ENCODE measurements at places on chromosomes 1 and 21.

DNA sequence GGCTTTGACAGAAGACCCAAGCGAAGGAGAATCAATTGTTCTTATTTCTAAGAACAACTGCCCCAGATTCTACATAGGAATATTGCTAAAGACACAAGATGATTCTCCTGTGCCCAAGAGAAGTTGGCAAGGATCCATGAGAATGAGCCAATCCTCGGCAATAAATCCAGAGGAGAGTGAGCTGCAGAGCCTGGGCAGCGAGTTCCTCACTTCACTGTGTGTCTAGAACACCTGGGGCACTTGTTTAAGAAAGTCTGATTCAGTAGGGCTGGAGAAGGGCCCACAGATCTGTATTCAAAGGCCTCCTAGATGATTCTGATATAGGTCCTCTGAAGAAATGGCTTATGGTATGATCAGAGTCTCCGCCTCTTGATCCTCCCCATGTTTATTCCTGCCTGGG, 31.8 kb downstream of the GADD45A start:
- DNase-seq, result peak; percentile 51

DNA sequence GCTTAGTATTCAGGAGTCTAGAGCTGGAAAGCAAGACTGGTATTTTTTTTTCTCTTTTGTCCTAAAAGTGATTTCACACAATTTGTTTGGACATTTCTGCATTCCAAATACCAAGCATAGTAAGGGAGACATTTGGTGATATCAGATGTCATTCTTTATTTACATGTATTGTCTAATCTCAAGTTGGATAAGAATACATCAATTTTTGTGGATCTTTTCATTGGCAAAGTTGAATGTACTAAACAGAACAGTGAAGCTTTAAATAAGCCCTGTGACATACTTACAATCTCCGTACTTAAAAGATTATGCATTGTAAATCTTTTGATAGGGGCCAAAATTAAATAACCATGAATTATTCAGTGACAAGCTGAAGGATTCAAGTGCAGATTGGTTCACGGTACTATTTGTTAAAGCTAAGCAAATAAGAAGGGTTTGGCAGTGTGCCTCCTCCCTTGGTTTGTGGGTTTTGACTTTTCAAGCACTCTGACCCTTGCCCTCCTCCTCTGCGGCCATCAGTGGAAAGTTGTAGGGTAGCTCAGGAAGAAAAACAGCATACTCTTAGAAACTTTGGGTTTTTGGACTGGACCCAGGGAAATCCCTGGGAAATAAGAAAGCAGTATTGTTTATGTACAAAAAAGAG, 663.7 kb downstream of the ADGRL2 start:
- DNase-seq, result peak; percentile 82

DNA sequence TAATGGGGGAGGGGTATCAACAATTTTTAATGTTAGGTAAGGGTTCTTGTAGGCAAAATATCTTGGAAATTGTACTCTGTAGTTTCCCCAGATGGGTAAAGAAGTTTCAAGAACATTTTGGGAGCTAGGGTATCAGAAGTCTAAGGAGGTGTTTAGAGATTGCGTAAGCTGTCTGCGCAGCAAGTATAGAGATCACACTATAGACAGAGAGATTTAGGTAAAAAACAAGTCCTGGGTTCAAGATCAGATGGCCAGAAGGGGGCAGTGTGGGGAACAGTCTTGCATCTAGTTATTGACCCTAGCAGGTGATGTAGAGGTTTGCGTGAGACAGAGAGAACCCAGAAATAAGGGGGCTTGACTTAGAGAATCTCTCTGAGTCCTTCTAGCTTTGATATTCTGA, 80.8 kb downstream of the S1PR1 start:
- peak; percentile 40 for DNase-seq

GRCh38 chr1:226091461-226091860, 28.9 kb downstream of the H3-3A start:
- DNase-seq, result no peak

GRCh38 chr1:193185901-193186731, at the start of gene B3GALT2:
B3GALT2 (minus strand) TSS chr1:193186613; CDS start chr1:193181562, 5,051 bp downstream.
- DNase-seq, result peak; percentile 79

GRCh38 chr1:54227091-54227602, 27.2 kb downstream of the MRPL37 start:
- peak; percentile 94 for DNase-seq

DNA sequence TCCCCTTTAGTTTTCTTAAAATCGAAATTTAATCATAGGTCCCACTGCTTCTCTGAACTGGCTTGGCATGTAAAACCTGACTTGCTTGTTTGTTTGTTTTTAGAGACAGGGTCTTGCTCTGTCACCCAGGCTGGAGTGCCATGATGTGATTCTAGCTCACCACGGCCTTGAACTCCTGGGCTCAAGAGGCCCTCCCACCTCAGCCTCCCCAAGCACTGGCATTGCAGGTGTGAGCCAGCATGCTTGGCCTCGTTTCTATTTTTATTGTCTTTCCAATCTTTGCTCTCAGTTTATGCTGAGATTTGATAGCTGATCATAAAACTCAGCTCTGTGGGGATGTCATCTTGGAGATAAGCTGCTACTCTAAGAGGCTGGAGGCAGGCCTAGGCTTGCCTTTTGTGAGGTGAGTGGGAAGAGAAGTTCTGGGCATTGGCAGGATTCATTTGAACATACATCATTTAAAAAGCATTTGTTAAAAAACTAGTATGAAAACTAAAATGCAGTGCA, 51.5 kb upstream of the GCLM start:
- peak; percentile 27 for DNase-seq

DNA sequence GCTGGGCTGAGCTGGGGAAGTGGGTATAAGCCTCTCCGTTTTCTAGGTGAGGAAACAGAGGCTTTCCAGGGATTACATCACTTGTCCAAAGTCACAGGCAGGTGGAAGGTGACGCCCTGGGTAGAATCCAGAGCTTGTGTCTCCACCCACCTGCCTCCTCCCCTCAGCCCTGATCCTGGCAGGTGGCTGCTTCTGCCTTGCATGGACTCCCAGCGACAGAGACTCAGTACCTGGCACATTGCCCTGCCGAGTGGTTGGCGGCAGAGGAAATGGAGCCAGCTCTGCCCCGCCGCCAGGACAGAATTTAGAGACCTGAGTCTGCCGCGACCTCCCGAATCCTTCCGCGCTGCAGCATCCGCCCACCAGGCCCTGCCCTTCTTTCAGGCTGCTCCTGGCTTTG, 2.1 kb downstream of the PLA2G2E start:
- DNase-seq, result peak; percentile 97

DNA sequence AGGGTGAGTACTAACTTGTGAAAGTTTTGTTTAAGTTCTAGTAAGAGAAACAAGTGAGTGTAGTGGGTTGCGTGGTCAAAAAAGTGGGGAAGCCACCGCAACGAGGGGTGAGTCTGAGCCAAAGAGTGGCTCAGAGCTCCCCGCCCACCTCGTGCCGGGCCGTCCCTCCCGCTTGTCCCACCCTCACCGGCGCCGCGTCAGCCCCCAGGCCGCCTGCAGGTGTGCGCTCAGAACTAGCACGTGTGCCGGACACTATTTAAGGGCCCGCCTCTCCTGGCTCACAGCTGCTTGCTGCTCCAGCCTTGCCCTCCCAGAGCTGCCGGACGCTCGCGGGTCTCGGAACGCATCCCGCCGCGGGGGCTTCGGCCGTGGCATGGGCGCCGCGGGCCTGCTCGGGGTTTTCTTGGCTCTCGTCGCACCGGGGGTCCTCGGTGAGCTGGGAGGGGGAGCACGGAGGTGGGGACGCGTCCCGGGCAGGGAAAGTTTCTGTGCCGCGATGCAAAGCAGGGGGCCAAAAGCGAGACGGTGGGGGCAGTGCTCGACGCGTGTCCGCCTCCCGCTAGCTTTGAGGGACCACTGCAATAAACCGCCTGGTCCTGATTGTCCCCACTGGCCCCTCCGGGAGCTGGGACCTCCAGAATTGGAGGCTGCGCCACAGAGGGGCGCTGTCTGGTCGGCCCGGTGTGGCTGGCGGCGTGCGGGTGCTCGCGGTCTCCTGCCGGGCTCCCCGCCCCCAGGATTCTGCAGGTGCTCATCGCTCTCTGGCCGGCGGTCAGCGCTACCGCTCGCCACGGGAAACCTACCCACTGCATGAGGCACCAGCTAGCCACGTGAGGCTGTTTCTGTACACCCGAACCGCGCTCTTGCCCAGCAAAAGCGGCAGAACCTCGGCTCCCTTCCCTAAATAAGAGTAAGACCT, at the start of gene CR2:
CR2 (plus strand) TSS at position 283 of the 919 bp plus-strand sequence; CDS start at position 374, 91 bp downstream.
- DNase-seq, result peak; percentile 94

GRCh38 chr1:210340311-210340710, 11.6 kb downstream of the HHAT start:
- DNase-seq, result no peak

DNA sequence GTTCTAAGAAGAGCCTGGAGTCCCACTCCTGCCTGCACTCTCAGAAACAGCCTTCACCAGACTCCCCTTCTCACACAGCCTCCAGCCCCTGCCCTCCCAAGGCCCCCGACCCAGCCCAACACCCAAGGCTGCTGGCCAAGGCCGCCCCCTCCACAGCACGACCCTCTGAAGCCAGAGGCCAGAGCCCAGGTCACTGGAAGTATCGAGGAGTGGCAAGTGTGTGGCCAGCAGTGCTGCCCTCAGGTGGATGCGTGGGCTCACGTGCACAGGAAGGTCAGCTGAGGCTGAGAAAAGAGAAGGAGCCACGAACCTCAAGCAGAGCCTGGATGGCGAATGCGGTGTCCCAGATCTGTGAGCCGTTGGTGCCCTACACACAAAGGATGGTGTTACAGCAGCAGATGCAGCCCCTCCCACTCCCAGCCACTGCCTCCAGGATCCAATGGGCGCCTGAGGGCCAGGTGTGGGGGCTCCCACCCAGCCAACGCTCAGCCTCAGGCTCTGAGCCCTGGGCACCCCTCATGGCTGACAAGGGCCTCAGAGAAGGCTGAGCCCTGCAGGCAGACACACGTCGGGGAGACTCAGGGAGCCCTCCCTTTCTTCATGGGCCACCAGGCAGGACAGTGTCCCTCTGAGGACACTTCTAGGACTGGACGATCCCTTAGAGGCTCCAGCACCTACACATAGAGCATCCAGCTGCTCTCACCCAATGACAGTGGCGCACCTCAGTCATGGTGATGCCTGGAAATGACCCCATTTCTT, 18.0 kb downstream of the LSS start:
- peak; percentile 12 for DNase-seq

DNA sequence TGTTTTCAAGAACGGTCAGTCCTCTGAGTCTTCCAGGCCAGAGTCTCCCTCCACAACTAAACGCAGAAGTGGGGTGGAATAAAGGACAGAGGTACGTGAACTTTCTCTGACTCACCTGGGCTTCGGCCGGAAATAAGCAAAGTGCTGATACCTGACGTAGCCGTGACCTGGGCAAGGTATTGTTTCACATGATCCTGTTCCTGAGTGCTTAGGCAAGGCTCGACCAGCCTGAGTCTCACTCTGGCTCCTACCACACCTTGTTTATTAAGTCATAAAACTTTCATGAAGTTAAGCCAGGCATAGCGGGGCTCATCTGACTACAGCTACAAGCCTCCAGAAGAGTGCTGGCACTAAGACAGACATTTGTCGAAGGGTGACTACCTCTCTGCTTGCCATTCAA, 327.5 kb downstream of the SETD4 start:
- DNase-seq, result no peak

- no peak for DNase-seq
Observed at GRCh38 chr1:23514111-23514679, 16.8 kb downstream of the E2F2 start.

- no peak for DNase-seq
Observed at GRCh38 chr1:90504509-90504908, 212.6 kb downstream of the BARHL2 start.

GRCh38 chr1:19582318-19582717, 61.8 kb upstream of the NBL1 start:
- DNase-seq, result peak; percentile 71

- DNase-seq, result peak; percentile 62
Observed at GRCh38 chr1:202013603-202014002, 3.2 kb downstream of the ELF3 start.

- DNase-seq, result no peak
Observed at GRCh38 chr1:44263568-44264450, 50.5 kb downstream of the DMAP1 start.

DNA sequence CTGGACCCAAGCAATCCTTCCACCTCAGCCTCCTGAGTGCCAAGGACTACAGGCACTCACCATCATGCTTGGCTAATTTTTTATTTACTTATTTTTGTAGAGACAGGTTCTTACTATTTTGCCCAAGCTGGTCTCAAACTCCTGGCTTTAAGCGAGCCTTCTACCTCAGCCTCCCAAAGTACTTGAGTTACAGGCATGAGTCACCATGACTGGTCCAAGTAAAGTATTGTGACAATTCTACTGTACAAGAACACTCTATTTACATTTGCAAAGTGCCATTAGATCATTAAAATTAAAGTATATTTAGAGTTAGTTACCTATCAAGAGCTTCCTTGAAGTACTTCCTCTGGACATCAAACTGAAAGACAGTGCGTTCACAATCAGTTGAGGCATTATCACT, 44.8 kb downstream of the NRDC start:
- DNase-seq, result peak; percentile 52

DNA sequence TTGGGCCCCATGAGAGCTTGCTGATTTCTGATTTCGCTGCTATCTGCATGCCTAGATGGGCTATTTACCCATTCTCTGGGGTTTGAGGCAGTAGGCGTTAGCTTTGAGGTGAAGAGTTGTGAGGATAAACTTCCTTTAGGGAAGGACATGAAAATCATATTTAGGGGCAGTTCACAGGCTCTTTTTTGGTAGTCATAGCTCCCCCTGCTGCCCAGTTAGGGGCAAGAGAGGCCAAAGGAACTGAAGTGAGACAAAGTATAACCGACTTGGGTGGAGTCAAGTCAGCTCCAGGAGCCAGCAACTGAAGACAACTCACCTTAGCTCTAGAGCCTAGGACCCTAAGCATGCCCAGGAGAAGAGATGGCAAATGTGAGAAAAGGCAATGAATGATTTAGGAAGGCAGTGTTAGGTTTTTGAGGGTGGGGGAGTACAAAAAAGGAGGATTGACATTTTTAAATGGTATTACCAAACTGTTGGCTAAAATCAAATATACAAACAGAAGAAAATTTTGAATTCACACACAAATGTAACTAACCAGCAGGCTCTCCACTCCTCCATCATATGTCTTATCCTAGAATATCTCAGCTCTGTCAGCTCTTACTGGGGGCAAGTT, 625.2 kb downstream of the LMO4 start:
- peak; percentile 85 for DNase-seq

DNA sequence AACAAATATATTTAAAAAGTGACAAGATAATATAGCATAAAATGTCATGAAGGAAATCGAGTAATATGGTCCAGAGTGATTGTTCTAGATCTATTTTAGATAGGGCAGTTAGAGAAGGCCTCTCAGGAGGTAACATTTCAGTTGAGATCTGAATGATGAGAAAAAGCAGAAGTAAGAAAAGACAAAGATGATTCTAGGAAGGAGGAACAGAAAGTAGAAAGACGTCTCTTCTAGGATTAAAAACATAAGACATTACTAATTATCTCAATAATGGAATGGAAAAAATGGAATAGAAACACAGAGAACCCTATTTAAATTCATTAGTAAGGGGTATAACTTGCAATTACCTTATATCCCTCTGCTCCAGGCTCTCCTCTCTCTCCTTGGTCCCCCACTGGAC, 130.0 kb upstream of the ZNHIT6 start:
- no peak for DNase-seq

GRCh38 chr1:96722161-96722922, 758 bp downstream of the PTBP2 start:
- peak; percentile 80 for DNase-seq

GRCh38 chr1:98688110-98688739, 26.7 kb downstream of the SNX7 start:
- DNase-seq, result no peak

Measured in DMS53 (cell line).